Stimulated activated naive CD8-positive, alpha-beta T cell treated with anti-CD3 and anti-CD28 coated beads, Interleukin-15, Interleukin-2, amounts not matched to agents 100 U/mL and 50 U/mL, for 24 hours (primary cell): ENCODE measurements at places on chromosomes 3 and 15.

- DNase-seq: no peak
Observed at GRCh38 chr3:66985336-66985920, 12.7 kb upstream of the KBTBD8 start.

DNA sequence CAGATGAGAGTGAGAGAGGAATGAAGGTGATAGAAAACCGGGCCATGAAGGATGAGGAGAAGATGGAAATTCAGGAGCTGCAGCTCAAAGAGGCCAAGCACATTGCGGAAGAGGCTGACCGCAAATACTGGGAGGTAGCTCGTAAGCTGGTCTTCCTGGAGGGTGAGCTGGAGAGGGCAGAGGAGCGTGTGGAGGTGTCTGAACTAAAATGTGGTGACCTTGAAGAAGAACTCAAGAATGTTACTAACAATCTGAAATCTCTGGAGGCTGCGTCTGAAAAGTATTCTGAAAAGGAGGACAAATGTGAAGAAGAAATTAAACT lies 88.9 kb downstream of the EOMES start:
- no peak for DNase-seq

- DNase-seq: no peak
Observed at GRCh38 chr15:88543065-88543776, 3.3 kb downstream of the DET1 start.

DNA sequence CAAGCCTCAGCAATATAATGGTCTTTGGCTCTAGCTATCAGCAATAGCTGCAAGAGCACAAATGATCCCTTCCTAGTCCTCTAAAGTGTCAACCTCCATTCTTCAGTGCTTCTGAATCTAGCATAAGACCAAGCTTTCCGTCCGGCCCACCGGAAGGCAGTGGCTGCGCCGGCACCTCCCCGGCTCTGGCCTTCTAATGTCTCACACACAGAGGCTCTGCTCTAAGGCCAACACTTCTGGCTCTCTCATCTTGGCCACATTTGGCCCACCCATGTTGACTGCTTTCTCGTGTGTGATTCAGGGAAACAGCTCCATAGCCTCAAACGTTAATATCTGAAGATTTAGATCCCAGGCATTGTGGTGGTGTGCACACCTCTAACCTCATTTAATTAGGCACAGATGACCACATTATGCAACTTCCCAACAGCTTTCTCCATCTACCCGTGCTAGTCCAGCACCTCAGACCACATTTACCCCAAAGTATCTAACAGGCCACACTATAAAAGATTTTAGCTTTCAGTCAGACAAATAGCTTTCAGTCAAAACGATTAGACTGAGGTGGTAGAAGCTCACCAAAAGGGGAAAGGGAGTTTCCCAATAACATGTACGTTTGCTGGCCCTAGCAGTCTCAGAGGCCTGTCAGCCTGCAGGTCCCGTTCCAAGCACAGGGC lies 19.3 kb downstream of the SLC51A start:
- DNase-seq: no peak

GRCh38 chr15:59958288-59958687 lies 45.8 kb upstream of the FOXB1 start:
- DNase-seq: no peak

DNA sequence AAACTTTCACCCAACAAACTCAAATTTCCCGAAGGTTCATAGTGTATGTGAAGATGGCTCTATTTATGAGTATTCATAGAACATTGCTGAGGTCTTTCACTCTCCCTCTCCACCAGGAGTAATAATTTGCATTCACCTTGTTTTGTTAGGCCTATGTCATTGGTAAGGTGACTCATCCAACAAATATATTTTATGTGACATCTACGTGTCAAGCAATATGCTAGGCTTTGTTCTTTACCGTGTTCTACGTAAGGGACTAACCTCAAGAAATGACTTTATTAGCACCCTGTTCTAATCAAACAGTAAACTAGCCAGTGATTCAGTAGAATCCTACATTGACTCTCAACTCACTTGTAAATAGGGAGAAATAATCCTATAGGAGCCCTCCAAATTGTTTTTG lies 334.4 kb downstream of the FGF12 start:
- DNase-seq: no peak

DNA sequence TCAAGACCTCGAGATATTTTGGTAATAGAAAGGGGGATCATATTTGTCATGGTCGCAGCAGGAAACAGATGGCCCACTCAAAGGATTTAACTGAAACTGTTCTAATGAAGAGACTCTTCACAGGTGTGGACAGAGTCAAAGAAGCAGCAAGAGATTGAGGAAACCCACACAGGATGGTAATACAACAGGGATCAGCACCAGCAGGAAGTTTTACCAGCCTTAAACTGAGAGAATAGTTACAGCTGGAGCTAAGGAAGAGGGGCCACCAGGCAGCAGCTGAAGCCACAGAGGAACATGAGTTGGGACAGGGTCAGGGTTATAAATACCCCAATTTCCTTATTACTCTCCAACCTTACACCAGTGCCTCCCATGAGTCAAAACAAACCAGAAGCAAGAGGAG lies 131.8 kb upstream of the UBE2E2 start:
- no peak for DNase-seq

- DNase-seq: no peak
Observed at GRCh38 chr3:155015776-155016436, 64.2 kb upstream of the MME start.

GRCh38 chr15:69826819-69827175 lies 270.9 kb downstream of the TLE3 start:
- no peak for DNase-seq

GRCh38 chr15:74997141-74997540 lies 1.8 kb downstream of the SCAMP5 start:
- DNase-seq: no peak

DNA sequence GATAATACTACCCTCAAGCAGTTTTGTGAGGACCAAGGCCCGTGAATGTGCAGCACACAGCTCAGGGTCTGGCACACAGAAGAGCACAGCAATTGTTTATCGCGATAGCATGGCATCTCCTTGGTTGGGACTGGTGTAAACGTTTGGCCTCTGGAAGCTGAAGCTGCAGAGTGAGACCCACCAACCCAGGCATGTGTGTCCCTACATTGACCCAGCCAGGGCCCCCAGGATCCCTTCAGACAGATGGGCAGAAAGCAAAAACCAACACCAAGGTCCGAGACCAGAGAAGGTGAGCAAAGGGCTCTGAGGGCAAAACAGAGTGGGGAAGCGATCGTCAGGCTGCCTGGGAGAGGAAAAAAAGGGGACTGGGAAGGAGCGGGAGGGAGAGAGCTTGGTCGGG lies 12.6 kb upstream of the PSTPIP1 start:
- DNase-seq: no peak

GRCh38 chr3:193499136-193499770 lies 55.4 kb downstream of the ATP13A4 start:
- no peak for DNase-seq

GRCh38 chr3:59052803-59053411 lies 3.1 kb upstream of the CFAP20DC start:
- no peak for DNase-seq

GRCh38 chr15:72474466-72474911 lies 359 bp downstream of the ARIH1 start:
- no peak for DNase-seq

DNA sequence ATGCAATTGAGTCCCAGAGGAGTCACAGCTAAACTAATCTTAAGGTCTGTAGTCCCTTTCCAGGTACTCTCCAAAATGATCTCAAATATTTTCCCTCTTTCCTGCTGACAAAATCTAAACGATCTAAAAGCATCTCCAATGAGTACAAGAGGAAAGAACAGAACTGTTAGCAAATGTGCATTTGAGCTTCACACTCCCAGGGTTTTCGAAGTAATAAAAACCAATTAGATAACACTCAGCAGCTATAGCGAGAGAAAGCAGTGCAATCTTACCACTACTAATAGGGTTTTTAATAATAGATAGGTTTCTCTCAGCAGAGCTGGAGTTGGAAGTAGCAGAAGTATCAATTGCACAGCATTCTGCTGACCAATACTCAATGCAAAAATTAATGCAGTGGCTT lies 995.4 kb downstream of the TUSC7 start:
- DNase-seq: no peak

DNA sequence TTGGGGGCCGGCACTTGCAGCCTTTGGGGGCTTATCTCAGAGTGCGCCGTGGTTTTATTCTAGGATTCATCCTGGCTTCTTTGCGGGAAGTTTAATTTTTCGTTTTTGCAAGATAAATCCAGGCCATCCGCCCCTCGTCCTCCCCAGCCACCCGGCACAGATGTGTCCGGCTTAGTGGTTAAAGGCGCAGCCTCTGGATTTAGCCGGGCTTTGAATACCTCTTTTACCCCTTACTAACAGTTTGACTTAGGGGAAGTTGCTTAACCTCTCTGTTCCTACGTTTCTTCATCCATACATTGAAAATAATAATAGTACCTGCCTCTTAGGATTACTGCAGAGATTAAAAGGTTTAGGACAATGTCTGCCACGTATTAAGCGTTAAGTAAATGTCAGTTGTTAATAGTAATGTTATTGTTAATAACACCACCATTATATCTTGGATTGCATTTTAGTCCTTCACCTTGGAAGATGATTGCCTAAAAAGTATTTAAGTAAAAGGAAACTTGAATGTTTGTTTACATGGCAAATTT lies 714 bp downstream of the ECT2 start:
- no peak for DNase-seq

DNA sequence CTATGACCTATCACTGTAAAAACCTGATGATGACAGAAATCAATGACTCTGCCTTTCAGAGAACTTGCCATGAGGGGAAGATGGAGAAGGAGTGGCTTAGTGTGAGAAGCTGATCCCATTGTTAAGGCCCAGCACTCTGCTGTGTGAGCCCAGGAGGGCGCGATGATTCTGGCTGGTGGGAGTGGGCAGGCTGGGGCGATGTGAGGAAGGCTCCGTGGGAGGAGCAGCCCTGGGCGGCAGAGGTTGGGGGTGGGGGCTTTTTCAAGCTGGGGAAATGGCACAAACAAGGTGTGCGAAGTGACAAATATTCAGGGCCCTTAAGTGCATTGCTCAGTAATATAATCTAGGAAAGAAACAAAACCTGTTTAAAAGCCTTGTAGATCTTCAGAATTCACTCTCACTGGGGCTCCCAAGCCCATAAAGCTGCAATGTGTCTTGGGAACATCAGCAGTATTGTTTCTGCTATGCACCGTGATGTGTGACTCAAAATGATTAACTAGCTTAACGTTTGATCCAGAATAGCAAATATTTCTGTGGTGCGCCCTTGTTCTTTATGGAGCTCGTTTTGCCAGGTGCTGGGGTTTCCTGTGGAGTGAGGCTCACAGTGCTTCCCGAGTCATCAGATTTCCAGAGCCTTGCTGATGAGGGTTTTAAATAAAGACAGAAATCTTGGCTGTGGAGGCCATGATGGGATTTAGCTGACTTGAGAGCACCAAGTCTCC lies 141.0 kb downstream of the CHDH start:
- no peak for DNase-seq

DNA sequence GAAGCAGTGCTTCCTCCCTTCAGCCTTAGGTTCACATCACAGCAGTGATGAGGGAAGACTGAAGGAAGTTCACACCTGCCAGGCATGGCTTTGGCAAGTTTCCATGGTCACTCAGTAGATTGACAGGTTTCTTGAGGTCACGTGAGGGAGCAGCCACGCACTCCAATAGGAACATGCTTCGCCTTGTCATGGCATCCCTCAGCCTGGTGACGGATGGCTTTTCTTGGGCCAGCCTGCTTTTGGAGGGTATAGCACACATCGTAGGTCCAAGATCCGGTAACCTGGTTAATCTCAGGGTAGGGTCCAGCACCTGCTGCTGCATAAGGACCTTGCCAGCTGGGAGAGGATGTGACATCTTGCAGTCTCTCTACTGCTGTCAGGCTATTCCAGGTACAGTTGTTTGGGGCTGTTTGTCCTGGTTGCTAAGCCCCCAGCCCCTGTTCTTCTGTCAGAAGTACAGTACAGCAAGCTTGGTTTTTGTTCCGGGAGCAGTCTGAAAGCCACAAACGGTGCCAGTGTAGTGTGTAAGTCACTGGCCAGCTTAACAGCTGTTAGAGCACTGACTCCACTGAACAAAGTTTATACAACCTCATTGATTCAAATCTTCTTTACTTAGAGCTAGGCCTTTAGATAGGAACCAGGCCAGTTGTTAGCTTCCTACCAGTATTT lies 42.3 kb downstream of the PSMD6 start:
- DNase-seq: no peak

- no peak for DNase-seq
Observed at GRCh38 chr3:170829546-170830272, 40.3 kb downstream of the RPL22L1 start.
